Activated naive CD4-positive, alpha-beta T cell (primary cell): ENCODE measurements at places on chromosomes 6 and 20.

DNA sequence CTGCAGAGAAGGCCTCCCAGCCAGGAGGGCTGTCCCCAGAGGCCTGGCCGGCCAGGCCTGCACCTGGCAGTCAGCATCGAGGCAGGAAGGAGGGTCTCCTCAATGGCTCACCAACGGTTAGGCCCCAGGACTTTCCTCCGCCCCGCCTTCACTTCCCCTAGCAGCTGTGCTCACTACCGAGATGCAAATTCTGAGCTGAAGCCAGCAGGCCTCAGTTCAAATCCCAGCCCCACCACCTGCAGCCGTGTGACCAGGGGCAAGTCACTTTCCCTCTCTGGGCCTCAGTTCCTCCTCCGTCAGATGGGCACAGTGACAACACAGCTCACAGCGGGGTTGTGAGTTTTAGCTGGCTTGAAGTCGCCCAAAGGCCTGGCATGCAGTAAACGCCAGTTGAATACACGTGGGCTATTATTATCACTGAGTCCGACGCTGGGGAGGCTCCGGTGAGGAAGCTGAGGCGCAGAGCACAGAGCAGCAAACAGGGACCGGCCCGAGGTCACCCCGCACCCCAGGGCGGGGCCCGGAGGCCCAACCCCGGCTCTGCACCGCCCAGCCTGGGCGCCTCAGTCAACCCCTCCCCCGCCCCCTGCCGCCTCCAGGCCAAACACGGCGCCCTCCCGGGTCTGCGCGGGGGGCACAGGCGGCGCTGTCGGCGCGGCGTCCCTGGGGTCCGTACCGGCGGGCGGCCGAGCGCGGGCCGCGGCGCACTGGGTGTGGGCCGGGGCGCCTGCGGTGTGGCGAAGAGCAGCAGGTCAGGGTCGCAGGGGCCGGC is 671 bp downstream of the E2F1 start:
- DNase-seq: no peak

DNA sequence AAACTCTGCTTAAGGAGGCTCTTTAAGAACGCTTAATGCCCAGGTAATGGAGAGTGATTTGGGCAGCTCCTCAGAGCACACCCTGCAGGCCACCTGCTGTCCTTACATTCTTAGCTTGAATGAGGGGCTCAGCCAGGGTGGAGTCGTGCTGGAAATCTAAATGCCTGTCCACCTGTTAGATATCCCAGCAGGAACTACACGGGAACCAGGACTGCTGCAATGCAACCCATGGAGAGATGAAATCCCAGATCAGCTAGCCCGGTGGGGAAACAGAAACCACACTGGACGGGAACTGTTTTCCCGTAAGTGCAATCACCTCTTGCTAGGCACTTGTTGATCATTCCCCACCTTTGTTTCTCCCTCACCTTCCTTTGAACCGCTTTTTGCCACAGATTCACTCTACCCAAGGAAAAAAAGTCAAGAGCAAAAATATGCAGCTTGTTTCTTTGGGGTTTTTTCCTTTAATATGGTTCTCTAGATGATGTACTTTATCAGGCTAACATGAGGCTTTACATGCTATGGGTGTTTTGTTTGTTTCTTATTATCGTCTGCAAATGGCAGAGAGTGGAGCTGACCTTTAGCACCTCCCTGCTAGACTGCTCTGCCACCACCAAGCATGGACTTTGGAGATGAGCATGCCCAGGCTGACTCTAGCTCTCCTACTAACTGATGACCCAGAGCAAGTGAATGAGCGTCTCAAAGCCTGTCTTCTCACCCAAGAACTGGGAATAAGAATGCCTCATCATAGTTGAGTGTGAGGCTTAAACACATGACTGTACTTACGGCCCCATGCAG is 125.9 kb upstream of the TNFAIP3 start:
- DNase-seq: no peak

DNA sequence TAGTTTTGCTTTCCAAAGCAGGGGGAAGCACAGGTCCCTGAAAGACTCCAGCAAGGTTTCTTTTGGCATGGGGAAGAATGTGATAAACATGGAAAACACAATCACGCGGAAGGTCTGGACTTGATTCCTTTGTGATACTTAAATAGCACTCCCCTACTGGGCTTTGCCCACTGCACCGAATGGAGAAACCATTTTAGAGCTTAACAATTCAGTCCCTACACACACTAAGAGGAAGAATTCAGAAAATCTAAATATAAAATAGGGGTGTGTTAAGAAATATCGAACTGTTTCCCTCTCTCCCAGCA is 71.4 kb upstream of the NHSL1 start:
- no peak for DNase-seq

- no peak for DNase-seq
Measured at GRCh38 chr20:51484141-51484815, 58.2 kb downstream of the NFATC2 start.

DNA sequence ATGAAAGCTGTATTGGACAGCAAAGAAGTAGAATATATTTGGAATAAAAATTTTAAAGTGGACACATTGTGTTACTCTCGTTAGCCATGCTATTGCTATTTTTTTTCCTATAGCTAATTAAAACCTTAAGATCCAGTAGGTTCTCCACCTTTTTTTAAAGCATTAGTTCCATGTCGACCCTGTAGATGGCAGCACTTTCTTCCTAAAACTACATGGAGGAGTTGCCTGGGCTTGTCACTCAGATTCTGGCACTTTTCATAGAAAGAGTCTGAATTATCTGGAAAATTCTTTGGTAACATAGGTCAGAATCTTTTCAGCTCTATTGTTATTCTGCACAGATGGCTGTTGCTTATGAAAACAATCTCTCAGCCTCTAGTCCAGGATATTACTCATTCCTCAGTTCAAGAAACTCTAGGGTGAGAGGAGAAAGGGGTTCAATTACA is 42.0 kb upstream of the ESR1 start:
- DNase-seq: peak; percentile 2
